ENCODE measurements at places on chromosomes 13 and 19. TPM values are rescaled to one million over a fixed set of nuclear protein-coding genes. Genes with fewer than 3 reads are reported as not detected.

- no peak for DNase-seq
- peaks cover 15% of the 10 kb centered on the region for H3K36me3 ChIP-seq
- H3K4me3 ChIP-seq = no peak overlapping the region
- H3K27ac ChIP-seq = no peak overlapping the region
These were observed 2.0 kb upstream of the ARHGAP45 start for GRCh38 chr19:1064661-1065605.

DNA sequence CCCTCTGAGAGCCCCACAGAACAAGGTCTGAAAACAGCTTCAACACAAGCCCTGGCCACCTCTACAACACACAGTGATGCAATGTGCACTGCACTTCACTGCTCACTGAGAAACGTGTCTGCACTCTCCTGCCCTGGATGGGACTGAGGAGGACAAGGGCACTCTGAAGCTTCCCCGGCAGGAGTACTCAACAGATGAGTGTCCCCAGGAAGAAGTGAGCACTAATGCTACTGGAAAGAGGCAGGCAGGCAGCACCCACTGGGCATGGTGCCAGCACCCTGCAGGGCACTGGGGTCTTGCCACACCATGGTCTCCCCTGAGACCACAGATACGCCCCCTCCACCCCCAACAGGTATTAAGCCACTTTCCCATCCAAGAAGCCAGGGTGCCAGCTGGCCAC is 17.7 kb upstream of the SLC35E1 start:
- no peak for DNase-seq
- peaks cover 10% of the 10 kb centered on the region for H3K36me3 ChIP-seq
- H3K27ac ChIP-seq = no peak overlapping the region
- no peaks in the 10 kb centered on the region for H3K27me3 ChIP-seq
- no peak overlapping the region for H3K4me3 ChIP-seq

- no peak overlapping the region for H3K27ac ChIP-seq
- H3K27me3 ChIP-seq = no peaks in the 10 kb centered on the region
- no peaks in the 10 kb centered on the region for H3K36me3 ChIP-seq
- peaks cover 11% of the 10 kb centered on the region for H3K4me1 ChIP-seq
These were observed 157.9 kb downstream of the PTPRS start for GRCh38 chr19:5182751-5183150.

DNA sequence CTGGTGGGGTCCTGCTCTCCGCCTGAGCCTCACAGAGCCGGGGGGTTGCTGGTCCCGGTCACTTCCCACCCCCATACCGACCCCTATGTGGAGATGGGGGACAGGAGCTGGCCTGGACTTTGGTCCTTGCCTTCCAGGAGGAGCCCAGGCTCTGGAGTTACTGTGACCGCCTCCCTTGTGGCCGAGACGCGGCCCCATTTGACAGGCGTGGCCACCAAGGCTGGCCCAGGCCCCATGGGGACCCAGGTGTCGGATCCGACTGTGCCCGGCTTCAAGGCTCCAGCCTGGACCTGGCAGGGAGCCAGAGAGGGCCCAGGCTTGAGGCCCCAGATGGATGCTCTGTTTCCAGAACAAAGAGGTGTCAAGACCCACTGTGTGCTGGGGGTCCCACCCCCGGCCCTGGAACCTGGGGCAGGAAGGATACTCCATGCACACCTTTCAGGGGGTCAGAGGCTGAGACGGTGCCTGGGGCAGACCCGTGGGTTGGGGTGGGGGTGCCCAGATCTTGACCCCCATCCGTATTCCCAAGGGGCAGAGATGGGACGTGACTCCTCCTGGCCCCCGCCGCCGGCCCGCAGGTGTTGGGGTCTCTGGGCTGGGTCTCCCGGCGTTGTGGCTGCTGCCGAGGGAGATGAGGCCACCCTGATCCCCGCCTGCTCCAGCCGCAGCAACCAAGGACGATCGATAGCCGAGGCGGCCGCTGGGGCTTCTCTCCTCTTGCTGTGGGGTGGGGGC is 47.8 kb upstream of the TCF3 start:
- peaks cover 14% of the 10 kb centered on the region for H3K4me1 ChIP-seq
- no peak overlapping the region for H3K27ac ChIP-seq
- peaks cover 22% of the 10 kb centered on the region for H3K27me3 ChIP-seq

DNA sequence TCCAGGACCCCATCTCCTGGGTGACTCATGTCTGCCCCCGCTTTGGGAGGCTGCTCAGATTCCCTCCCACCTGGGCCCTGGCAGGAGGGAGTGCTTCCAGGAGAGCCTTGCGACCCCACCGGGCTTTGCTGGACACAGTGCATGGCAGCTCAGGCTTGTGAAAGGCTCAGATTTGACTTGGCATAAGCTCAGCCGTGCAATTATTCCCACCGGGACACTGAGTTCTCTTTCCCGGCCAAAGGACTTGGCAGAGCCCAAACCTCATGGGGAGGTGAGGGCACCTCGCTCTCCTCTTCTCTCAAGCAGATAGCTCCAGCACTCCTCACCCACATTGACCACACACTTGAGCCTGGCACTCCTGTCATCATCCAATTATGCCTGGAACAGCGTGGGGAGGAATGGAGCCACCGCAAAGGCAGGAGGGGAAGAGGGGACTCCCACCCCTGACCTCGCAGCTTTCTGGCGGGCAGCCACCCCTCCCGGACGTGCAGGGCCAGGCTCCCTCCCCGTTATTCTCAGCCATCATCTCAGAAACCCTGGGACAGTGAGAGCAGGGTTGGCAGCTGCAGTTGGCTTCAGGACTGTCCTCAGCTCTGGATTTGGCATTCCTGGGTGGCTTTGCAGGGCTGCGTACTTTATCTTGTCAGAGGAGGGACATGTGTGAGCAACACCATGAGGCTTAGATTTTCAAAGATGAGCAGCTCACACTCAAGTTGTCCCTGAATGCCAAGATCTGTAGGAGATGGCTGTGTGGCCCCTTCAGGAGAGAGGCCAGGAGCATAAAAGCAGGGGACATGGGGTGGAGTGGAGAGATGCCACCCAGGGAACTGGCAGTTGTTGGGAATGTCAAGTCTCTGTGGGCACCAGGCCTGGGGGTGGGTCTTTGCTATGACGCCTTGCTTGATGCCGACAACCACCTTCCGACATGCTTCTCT is 306.2 kb downstream of the TEX29 start:
- no peaks in the 10 kb centered on the region for H3K36me3 ChIP-seq
- H3K4me3 ChIP-seq = no peak overlapping the region
- no peak for DNase-seq
- H3K4me1 ChIP-seq = peaks cover 28% of the 10 kb centered on the region

DNA sequence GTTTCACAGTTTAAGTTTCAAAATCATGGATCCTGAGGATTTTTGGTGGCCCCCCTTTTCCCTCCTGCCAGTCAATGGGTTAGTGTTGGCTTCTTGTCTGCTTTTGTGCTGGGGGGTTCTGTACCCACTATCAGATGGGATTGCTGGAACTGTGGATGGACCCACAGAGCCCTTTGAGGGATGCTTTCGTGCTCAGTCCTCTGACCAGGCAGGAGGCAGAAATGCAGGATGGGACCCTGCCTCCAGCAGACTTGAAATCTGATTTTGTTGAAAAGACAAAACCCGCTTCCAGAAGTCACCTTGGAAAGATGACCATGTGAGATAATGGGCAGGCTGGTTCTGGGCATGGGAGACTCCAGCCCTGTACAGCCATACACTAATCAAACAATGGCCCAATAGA is 408.9 kb downstream of the ZNF536 start:
- H3K27ac ChIP-seq = no peak overlapping the region
- no peaks in the 10 kb centered on the region for H3K36me3 ChIP-seq
- no peaks in the 10 kb centered on the region for H3K27me3 ChIP-seq
- no peaks in the 10 kb centered on the region for H3K4me1 ChIP-seq

- peaks cover 8% of the 10 kb centered on the region for H3K27me3 ChIP-seq
- H3K36me3 ChIP-seq = peaks cover 16% of the 10 kb centered on the region
- H3K4me3 ChIP-seq = peak overlapping the region; percentile 79
- peaks cover 20% of the 10 kb centered on the region for H3K4me1 ChIP-seq
- H3K27ac ChIP-seq = no peak overlapping the region
These were observed 589 bp downstream of the R3HDM4 start for GRCh38 chr19:912181-913079.

DNA sequence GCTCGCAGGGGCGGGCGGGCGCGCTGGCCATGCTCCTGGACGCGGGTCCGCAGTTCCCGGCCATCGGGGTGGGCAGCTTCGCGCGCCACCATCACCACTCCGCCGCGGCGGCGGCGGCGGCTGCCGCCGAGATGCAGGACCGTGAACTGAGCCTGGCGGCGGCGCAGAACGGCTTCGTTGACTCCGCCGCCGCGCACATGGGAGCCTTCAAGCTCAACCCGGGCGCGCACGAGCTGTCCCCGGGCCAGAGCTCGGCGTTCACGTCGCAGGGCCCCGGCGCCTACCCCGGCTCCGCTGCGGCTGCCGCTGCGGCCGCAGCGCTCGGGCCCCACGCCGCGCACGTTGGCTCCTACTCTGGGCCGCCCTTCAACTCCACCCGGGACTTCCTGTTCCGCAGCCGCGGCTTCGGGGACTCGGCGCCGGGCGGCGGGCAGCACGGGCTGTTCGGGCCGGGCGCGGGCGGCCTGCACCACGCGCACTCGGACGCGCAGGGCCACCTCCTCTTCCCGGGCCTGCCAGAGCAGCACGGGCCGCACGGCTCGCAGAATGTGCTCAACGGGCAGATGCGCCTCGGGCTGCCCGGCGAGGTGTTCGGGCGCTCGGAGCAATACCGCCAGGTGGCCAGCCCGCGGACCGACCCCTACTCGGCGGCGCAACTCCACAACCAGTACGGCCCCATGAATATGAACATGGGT is 599 bp downstream of the ZIC2 start:
- peak overlapping the region; percentile 49 for H3K4me3 ChIP-seq
- peak overlapping the region; percentile 84 for H3K27ac ChIP-seq
- H3K27me3 ChIP-seq = peaks cover 85% of the 10 kb centered on the region
- peaks cover 7% of the 10 kb centered on the region for H3K36me3 ChIP-seq
- no peak for DNase-seq

DNA sequence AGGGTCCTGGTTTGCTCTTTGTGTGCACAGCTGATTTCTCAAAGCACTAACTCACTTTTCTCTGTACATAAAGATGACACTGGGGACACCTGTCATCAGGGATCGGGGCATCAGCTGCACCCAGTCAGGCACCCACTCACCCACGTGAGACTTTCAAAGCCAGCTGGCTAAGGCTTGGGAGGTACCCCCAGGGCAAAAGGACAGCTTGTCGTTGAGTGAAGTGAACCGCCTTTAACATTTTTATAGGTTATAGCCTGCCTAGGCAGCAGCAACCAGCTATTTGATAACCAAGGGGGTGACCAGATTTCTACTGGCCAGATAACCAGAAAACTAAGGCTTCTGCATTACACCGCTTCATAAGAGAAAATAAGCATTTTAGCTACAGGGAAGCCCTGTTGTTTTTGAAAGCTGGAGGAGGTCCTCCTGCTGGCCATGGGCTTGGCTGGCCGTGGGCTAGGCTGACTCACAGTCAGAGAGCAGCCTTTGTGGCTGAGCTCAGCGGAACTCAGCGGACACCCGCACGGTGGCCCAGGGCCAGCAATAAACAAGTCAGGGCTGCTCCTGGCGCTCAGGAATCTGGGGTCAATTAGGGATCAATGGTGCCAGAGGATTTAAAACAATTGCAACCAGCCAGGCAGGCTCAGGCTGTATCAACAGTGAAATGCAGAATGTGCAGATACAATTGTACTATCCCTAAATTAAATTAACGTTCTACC is 57.1 kb downstream of the ALOX5AP start:
- peaks cover 33% of the 10 kb centered on the region for H3K4me1 ChIP-seq
- no peaks in the 10 kb centered on the region for H3K36me3 ChIP-seq
- peak overlapping the region; percentile 67 for H3K27ac ChIP-seq
- no peaks in the 10 kb centered on the region for H3K27me3 ChIP-seq
- DNase-seq = no peak

- no peaks in the 10 kb centered on the region for H3K4me1 ChIP-seq
- DNase-seq = no peak
- no peaks in the 10 kb centered on the region for H3K36me3 ChIP-seq
- no peaks in the 10 kb centered on the region for H3K27me3 ChIP-seq
- no peak overlapping the region for H3K27ac ChIP-seq
These were observed 140.9 kb downstream of the TBC1D4 start for GRCh38 chr13:75341028-75341427.

DNA sequence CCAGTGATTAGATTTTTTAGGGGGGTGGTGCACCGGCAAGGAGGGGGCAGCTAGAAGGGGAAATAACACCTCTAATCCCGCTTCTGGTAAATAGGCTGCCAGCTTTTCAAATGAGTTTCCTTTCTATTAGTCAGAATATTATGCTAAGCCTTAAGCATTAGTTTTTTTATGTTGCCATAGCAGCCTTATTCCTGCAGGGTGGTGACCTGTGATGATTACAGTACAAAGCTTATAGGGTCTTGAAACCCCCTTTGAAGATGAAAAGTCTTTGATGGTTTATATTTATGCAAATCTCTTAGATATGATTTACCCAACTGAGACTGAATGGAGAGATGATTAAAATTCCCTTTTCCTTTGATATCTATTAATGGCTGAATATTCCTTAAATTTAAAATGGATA is 109.8 kb downstream of the ZIC5 start:
- H3K4me1 ChIP-seq = no peaks in the 10 kb centered on the region
- no peaks in the 10 kb centered on the region for H3K36me3 ChIP-seq
- DNase-seq = no peak
- H3K27ac ChIP-seq = no peak overlapping the region
- H3K4me3 ChIP-seq = no peak overlapping the region
- peaks cover 18% of the 10 kb centered on the region for H3K27me3 ChIP-seq

GRCh38 chr13:89568746-89569145 is 1778.7 kb upstream of the MIR17HG start:
- H3K4me1 ChIP-seq = no peaks in the 10 kb centered on the region
- H3K27ac ChIP-seq = no peak overlapping the region
- H3K27me3 ChIP-seq = no peaks in the 10 kb centered on the region
- no peak for DNase-seq

- peaks cover 7% of the 10 kb centered on the region for H3K36me3 ChIP-seq
- peaks cover 12% of the 10 kb centered on the region for H3K4me1 ChIP-seq
- no peak for DNase-seq
These were observed 2.7 kb upstream of the ZNF43 start for GRCh38 chr19:21838646-21839045.

- H3K4me1 ChIP-seq = no peaks in the 10 kb centered on the region
- H3K27ac ChIP-seq = no peak overlapping the region
- no peaks in the 10 kb centered on the region for H3K27me3 ChIP-seq
- no peak for DNase-seq
- no peaks in the 10 kb centered on the region for H3K36me3 ChIP-seq
These were observed 173.2 kb upstream of the TRPC4 start for GRCh38 chr13:38042771-38043170.

- no peak overlapping the region for H3K4me3 ChIP-seq
- no peak for DNase-seq
- no peaks in the 10 kb centered on the region for H3K4me1 ChIP-seq
- H3K27ac ChIP-seq = no peak overlapping the region
- no peaks in the 10 kb centered on the region for H3K27me3 ChIP-seq
These were observed 27.6 kb downstream of the ARL11 start for GRCh38 chr13:49655906-49656305.

GRCh38 chr13:30463787-30464495 is 1.8 kb downstream of the HMGB1 start:
- peak overlapping the region; percentile 78 for H3K4me3 ChIP-seq
- peaks cover 6% of the 10 kb centered on the region for H3K4me1 ChIP-seq
- peak overlapping the region; percentile 97 for H3K27ac ChIP-seq
- H3K36me3 ChIP-seq = no peaks in the 10 kb centered on the region
- H3K27me3 ChIP-seq = no peaks in the 10 kb centered on the region

Gene SIGLEC9
- 2.0 TPM for total RNA-seq

Gene GIPR
- total RNA-seq = 0.55 TPM

Gene CALR3
- total RNA-seq = 0.39 TPM

Gene SPINT2
- total RNA-seq = 242 TPM

Gene CACNG8
- 4.4 TPM for total RNA-seq

Gene ZNF576
- 8.0 TPM for total RNA-seq

Gene ZNF71
- 8.9 TPM for total RNA-seq

Gene ZNF492
- 1.8 TPM for total RNA-seq

Gene BSG
- 177 TPM for total RNA-seq

Gene AP1M2
- total RNA-seq = 0.83 TPM

Measured in spinal cord (tissue), 10 donors.